ENCODE measurements at places on chromosomes 2 and 18. TPM values are rescaled to one million over a fixed set of nuclear protein-coding genes. Genes with fewer than 3 reads are reported as not detected.

BMP10 gene
- total RNA-seq, result not detected

ABCG8 gene
- total RNA-seq, result not detected

WBP1 gene
- 98.4 TPM for total RNA-seq

IL1A gene
- total RNA-seq, result not detected

TMEM182 gene
- total RNA-seq, result 5.0 TPM

CD28 gene
- total RNA-seq, result 0.10 TPM

GPN1 gene
- total RNA-seq, result 27.8 TPM

PIGN gene
- 37.3 TPM for total RNA-seq

FOXD4L1 gene
- total RNA-seq, result 0.81 TPM

DNA sequence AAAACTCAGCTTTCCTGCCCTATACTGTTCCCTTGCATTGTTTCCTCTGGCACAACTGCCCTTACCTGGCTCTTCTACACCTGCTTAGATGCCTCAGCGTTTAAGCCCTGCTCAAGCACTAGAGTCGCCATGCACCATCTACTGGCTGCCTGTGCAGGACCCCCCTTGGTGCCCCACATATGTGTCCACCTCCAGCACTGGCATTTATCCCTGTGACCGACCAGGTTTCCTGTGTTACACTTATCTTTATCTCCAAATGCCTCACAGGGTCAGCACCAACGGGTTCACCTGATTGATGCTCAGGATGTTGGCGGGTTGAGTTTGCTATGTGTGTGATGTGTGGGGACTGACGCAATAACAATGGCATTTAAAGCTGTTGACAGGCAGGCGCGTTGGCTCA lies 177.5 kb downstream of the TMEM18 start:
- DNase-seq, result no peak
- H3K4me3 ChIP-seq, result no peak overlapping the region
- no peaks in the 10 kb centered on the region for H3K4me1 ChIP-seq
- no peak overlapping the region for H3K27ac ChIP-seq
- H3K36me3 ChIP-seq, result no peaks in the 10 kb centered on the region

- H3K36me3 ChIP-seq, result no peaks in the 10 kb centered on the region
- H3K4me3 ChIP-seq, result no peak overlapping the region
- no peak overlapping the region for H3K27ac ChIP-seq
- H3K27me3 ChIP-seq, result no peaks in the 10 kb centered on the region
Measured at GRCh38 chr2:31227110-31227509, 6.8 kb upstream of the EHD3 start.

GRCh38 chr2:123870881-123871276 lies 154.2 kb upstream of the CNTNAP5 start:
- no peaks in the 10 kb centered on the region for H3K4me1 ChIP-seq
- no peak overlapping the region for H3K27ac ChIP-seq
- no peaks in the 10 kb centered on the region for H3K27me3 ChIP-seq
- H3K36me3 ChIP-seq, result no peaks in the 10 kb centered on the region

DNA sequence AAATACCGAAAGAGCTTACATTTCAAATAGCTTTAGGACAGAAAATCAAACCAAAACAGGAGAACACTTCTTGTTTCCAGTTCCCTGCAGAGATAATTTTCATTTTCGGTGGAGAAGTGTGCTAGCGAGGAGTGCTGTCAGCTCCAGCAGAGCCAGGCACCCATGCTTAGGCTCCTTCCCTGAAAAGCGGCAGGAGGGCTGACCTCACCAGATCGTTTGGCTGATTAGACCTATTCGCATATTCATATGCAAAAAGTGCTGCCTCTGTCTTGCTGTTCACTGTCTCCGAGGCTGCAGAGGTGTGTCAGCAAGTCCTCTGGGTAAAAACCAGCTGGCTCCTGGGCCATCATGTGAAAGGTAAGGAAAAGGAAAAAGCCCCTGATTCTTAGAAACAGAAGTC lies 225.8 kb upstream of the COPS8 start:
- no peaks in the 10 kb centered on the region for H3K27me3 ChIP-seq
- no peaks in the 10 kb centered on the region for H3K36me3 ChIP-seq
- DNase-seq, result no peak
- H3K27ac ChIP-seq, result no peak overlapping the region
- H3K4me1 ChIP-seq, result no peaks in the 10 kb centered on the region

DNA sequence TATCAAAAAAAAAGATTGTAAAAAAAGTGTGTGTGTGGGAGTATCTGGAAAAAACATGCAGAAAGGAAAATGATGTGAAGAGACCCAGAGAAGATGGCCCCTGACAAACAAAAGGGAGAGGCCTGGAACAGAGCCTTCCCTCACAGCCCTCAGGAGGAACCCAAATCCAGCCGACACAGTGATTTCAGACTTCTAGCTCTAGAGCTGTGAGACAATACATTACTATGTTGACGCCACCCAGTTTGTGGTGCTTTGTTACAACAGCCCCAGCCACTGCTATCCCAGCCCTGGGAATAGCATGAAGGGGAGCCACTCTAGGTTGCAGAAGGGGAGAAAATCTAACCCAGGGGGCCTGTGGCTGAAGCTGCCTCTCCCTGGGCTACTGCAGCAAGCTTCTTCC lies 59.0 kb upstream of the ZBTB7C start:
- H3K27ac ChIP-seq, result no peak overlapping the region
- H3K27me3 ChIP-seq, result no peaks in the 10 kb centered on the region
- DNase-seq, result no peak
- H3K4me3 ChIP-seq, result no peak overlapping the region
- H3K36me3 ChIP-seq, result no peaks in the 10 kb centered on the region

GRCh38 chr18:3920832-3921231 lies 470.9 kb downstream of the TGIF1 start:
- no peak for DNase-seq
- no peak overlapping the region for H3K27ac ChIP-seq
- no peaks in the 10 kb centered on the region for H3K36me3 ChIP-seq
- no peaks in the 10 kb centered on the region for H3K27me3 ChIP-seq
- H3K4me1 ChIP-seq, result no peaks in the 10 kb centered on the region

- no peak for DNase-seq
- H3K4me3 ChIP-seq, result no peak overlapping the region
- H3K27me3 ChIP-seq, result no peaks in the 10 kb centered on the region
Measured at GRCh38 chr2:62254424-62255266, 58.7 kb downstream of the B3GNT2 start.

GRCh38 chr2:84778911-84779690 lies 101.8 kb downstream of the TRABD2A start:
- H3K4me3 ChIP-seq, result no peak overlapping the region
- no peaks in the 10 kb centered on the region for H3K36me3 ChIP-seq
- H3K27me3 ChIP-seq, result no peaks in the 10 kb centered on the region
- peaks cover 29% of the 10 kb centered on the region for H3K4me1 ChIP-seq
- no peak overlapping the region for H3K27ac ChIP-seq

- no peaks in the 10 kb centered on the region for H3K36me3 ChIP-seq
- no peak overlapping the region for H3K4me3 ChIP-seq
- no peak overlapping the region for H3K27ac ChIP-seq
- no peaks in the 10 kb centered on the region for H3K27me3 ChIP-seq
- H3K4me1 ChIP-seq, result peaks cover 18% of the 10 kb centered on the region
Measured at GRCh38 chr18:63112706-63113105, 206.9 kb downstream of the BCL2 start.

DNA sequence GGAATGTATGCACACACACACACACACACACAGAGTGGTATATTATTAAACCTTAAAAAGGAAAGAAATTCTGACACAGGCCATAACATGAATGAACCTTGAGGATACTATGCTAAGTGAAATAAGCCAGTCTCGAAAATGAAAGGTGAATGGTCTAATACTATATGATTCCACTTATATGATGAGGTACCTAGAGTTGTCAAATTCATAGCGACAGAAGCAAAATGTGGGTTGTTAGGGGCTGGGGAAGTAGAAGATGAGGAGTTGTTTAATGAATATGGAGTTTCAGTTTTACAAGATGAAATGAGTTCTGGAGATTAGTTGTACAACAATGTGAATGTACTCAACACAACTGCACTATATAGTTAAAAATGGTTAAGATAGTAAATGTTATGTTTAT lies 118.1 kb downstream of the ABCA12 start:
- no peak overlapping the region for H3K27ac ChIP-seq
- H3K36me3 ChIP-seq, result no peaks in the 10 kb centered on the region
- H3K4me1 ChIP-seq, result no peaks in the 10 kb centered on the region
- H3K27me3 ChIP-seq, result no peaks in the 10 kb centered on the region

GRCh38 chr2:208006833-208007232 lies 18.5 kb downstream of the PLEKHM3 start:
- peaks cover 2% of the 10 kb centered on the region for H3K36me3 ChIP-seq
- H3K4me1 ChIP-seq, result no peaks in the 10 kb centered on the region
- DNase-seq, result no peak
- H3K27me3 ChIP-seq, result no peaks in the 10 kb centered on the region

DNA sequence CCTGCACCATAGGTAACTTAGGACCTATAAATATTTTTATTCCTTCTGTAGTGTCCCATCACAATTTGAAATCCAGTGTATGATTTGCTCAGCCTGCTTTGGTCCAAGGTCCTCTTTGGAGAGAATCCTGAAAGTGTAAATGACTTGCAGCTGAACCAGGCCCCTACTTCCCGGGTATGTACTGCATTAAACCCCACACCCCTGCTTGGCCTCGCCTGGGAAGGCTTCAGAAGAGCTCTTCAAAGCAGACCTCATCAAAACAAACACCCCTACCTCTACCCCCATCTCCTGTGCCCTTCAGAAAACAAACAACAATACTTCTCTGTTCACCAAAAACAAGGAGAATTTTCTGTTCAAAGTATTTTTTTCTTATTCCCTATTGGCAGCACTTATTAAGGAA lies 9.5 kb upstream of the SPTBN1 start:
- no peak overlapping the region for H3K27ac ChIP-seq
- DNase-seq, result no peak
- H3K4me3 ChIP-seq, result no peak overlapping the region
- H3K36me3 ChIP-seq, result no peaks in the 10 kb centered on the region

- peak overlapping the region; percentile 75 for H3K27ac ChIP-seq
- peaks cover 1% of the 10 kb centered on the region for H3K36me3 ChIP-seq
Measured at GRCh38 chr2:197308585-197308984, 2.0 kb downstream of the ANKRD44 start.

- H3K27me3 ChIP-seq, result no peaks in the 10 kb centered on the region
- DNase-seq, result peak; percentile 30
- no peak overlapping the region for H3K4me3 ChIP-seq
Measured at GRCh38 chr18:2958819-2959298, 54.1 kb downstream of the LPIN2 start.

GRCh38 chr2:200376513-200377354 lies 70.2 kb downstream of the SPATS2L start:
- DNase-seq, result peak; percentile 7
- no peak overlapping the region for H3K4me3 ChIP-seq

GRCh38 chr2:88331239-88331638 lies 121.3 kb downstream of the FOXI3 start:
- no peak for DNase-seq
- peaks cover 4% of the 10 kb centered on the region for H3K27me3 ChIP-seq
- no peaks in the 10 kb centered on the region for H3K36me3 ChIP-seq
- no peak overlapping the region for H3K27ac ChIP-seq
- H3K4me1 ChIP-seq, result no peaks in the 10 kb centered on the region
- H3K4me3 ChIP-seq, result no peak overlapping the region

DNA sequence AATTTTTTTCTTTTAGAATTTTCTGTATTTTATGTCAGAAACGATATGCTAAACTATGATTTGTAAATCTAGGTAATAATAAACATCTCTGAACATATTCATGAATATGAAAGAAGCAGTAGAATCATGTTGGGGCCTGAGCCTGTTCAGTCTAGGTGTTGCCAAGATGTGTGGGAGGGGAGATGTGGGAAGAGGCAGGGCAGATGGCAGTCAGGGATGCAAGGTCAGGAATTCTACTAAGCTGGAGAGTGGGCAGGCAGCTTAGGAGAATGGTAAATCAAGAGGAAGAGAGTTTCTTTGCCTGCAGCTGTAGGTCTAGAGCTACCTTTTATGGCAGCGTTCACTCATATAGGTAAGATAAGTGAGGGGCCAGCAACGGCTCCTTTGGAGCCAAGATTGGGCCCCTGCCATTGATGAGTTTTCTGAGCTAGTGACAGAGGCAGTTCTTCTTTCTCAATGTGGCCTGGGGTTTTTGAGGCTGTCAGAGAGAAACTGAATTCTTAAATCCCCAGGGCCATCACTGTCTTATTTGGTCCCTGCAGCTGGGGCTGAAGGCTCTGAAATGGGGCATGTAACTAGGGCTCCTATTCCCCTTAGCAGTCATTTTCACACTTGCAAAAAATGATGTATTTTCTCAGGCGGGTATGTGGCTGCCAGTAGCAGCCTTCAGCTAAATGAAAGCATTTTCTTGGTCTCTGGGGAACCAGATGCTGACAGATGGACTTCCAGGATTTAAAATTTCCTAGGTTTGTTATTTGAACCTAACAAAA lies 232.8 kb downstream of the PIK3C3 start:
- no peaks in the 10 kb centered on the region for H3K36me3 ChIP-seq
- no peak for DNase-seq
- H3K27me3 ChIP-seq, result no peaks in the 10 kb centered on the region
- H3K4me1 ChIP-seq, result no peaks in the 10 kb centered on the region
- no peak overlapping the region for H3K27ac ChIP-seq

- H3K4me1 ChIP-seq, result peaks cover 8% of the 10 kb centered on the region
- peak; percentile 5 for DNase-seq
- H3K27ac ChIP-seq, result no peak overlapping the region
- no peaks in the 10 kb centered on the region for H3K36me3 ChIP-seq
- H3K27me3 ChIP-seq, result no peaks in the 10 kb centered on the region
- H3K4me3 ChIP-seq, result no peak overlapping the region
Measured at GRCh38 chr18:61833387-61833786, 59.4 kb downstream of the RNF152 start.

DNA sequence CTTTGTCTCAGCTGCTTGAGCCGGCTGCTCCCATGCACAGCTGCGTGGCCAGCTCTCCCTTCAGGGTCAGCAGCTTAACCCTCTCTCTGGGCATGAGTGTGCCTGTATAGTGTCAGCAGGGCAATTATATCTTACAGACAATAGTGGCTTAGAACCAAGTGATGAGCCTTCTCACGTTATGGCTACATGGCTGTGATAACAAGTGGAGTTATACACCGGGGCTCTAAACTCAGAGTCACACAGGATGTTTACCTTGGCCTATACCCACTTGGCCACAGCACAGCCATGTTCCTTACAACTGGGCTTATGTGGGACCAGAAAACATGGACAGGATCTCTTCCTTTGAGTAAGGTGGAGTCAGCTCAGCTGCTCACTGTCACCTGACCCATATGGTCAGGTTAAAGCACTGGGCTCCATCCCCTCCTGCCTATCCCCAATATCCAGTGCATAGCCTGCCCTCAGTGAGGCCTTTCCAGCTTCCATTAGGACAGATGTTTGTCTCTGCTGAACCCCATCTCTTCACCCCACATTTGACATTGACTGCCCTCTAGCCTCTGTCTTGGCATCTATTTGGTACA lies 294.2 kb upstream of the NCKAP5 start:
- no peaks in the 10 kb centered on the region for H3K4me1 ChIP-seq
- H3K4me3 ChIP-seq, result no peak overlapping the region
- H3K27ac ChIP-seq, result no peak overlapping the region
- H3K27me3 ChIP-seq, result no peaks in the 10 kb centered on the region
- H3K36me3 ChIP-seq, result no peaks in the 10 kb centered on the region

- H3K27ac ChIP-seq, result no peak overlapping the region
- no peaks in the 10 kb centered on the region for H3K36me3 ChIP-seq
- H3K27me3 ChIP-seq, result peaks cover 2% of the 10 kb centered on the region
- DNase-seq, result no peak
- H3K4me3 ChIP-seq, result no peak overlapping the region
Measured at GRCh38 chr2:96959406-96960110, 26.8 kb downstream of the FAM178B start.

GRCh38 chr2:89820248-89820647 lies 1128.8 kb downstream of the RPIA start:
- no peak overlapping the region for H3K4me3 ChIP-seq
- H3K27ac ChIP-seq, result no peak overlapping the region
- H3K4me1 ChIP-seq, result no peaks in the 10 kb centered on the region
- H3K36me3 ChIP-seq, result no peaks in the 10 kb centered on the region
- H3K27me3 ChIP-seq, result no peaks in the 10 kb centered on the region

- no peaks in the 10 kb centered on the region for H3K4me1 ChIP-seq
- peaks cover 3% of the 10 kb centered on the region for H3K36me3 ChIP-seq
- DNase-seq, result no peak
- H3K27me3 ChIP-seq, result no peaks in the 10 kb centered on the region
- no peak overlapping the region for H3K27ac ChIP-seq
- no peak overlapping the region for H3K4me3 ChIP-seq
Measured at GRCh38 chr2:216215658-216216390, 106.7 kb downstream of the XRCC5 start.

All from B cell (primary cell).